ENCODE measurements at places on chromosomes 4 and X. TPM values are rescaled to one million over a fixed set of nuclear protein-coding genes. Genes with fewer than 3 reads are reported as not detected.
A peak's percentile ranks its signal among the peaks of the same experiment; 100 is the strongest.

- no peak for DNase-seq
Measured at GRCh38 chrX:11641349-11642065, 24.2 kb downstream of the ARHGAP6 start.

DNA sequence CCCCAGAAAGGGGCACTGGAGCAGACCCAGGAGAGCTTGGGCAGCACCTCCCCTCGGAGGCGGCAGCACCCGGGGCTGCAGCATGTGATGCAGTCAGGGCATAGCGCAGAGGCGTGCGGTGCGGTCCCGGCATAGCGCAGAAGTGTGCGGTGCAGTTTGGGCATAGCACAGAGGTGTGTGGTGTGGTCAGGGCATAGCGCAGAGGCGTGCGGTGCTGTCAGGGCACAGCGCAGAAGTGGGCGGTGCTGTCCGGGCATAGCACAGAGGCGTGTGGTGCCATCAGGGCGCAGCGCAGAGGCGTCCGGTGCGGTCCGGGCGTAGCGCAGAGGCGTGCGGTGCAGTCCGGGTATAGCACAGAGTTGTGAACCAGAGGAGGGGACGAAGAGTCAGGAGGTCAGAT, 42.8 kb downstream of the ADRA2C start:
- DNase-seq: no peak

GRCh38 chr4:170721812-170722373, 632.1 kb upstream of the AADAT start:
- DNase-seq: no peak

DNA sequence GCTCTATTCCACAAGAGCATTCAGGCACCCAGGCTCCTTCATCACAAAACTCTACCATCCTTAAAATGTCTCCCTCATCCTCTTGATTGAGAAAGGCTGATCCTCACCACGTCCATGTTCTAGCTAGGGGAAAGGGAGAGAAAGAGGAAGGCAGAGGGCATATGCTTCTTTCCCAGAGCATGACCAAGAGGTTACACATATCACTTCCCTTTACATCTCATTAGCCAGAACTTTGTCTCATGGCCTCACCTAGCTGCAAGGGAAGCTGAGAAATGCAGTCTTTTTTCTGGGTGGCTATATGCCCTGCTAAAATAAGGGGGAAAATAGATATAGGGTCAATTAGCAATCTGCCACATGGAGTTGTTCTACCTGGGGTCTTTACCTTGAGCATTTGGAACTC, 42.7 kb downstream of the LONRF3 start:
- DNase-seq: no peak

GRCh38 chr4:162865102-162865501, 301.6 kb downstream of the NAF1 start:
- DNase-seq: peak; percentile 28

DNA sequence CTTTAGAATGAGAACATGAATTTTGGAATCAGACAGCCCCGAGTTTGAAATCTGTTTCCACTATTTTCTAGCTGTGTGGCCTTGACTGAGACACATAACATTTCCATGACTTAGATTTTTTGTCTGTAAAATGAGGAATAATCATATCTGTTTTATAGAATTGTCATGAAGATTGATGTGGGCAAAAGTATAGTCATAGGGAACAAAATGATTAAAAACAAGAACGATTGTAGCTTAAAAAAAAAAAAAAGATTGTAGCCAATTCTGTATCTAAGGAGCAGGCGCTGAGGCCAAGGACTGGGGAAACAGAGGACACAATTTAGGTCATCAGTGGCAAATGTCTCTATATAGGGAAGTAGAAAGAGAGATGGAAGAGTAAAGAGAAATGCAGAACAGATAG, 201.6 kb upstream of the C1QTNF7 start:
- no peak for DNase-seq

GRCh38 chr4:578451-579443, 2.7 kb upstream of the TMEM271 start:
- no peak for DNase-seq

GRCh38 chr4:139951021-139951420, 203.0 kb downstream of the MAML3 start:
- DNase-seq: no peak

GRCh38 chrX:74383611-74384010, 37.7 kb upstream of the SLC16A2 start:
- peak; percentile 32 for DNase-seq

- no peak for DNase-seq
Measured at GRCh38 chr4:149465955-149466354, 349.7 kb downstream of the IQCM start.

DNA sequence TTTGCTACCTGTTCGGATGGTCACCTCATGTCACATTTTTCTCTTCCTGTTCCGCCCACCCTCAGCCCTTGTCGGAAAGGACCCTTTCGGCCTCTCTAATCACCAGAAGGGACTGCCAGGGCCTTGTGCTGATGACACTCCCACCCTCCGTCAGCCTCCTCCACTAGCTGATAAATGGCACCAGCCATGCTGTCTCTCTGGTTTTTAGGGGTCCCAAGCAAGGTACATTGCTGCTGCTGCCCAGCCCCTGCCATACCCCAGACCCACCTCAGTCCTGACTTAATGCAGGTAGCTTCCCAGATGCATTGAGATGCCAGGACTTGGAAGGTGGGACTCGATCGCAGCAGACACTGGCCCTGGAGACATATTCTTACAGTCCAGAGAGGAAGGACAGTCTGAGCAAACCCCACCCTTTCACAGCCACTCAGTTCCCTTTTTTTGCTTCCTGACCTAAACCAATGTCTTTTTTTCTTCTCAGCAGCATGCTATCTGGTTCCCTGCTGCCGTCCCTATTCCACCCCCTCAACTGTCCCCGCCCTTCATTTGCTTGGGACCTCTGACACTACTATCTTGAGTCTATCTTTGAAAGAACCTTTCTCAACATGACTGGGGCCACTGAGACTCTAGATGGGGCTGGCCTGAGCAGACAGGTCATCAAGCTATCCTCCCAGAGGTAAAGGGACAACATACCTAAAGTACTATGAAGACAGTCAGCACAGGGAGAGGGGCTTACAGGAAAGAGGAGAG, at the start of gene BTK:
Gene BTK, minus strand, starts transcription at position 397 of the 747 bp plus-strand sequence. CDS start 10,907 bp downstream, outside the sequence.
- DNase-seq: no peak

- no peak for DNase-seq
Measured at GRCh38 chr4:86661418-86661817, 67.3 kb downstream of the PTPN13 start.

DNA sequence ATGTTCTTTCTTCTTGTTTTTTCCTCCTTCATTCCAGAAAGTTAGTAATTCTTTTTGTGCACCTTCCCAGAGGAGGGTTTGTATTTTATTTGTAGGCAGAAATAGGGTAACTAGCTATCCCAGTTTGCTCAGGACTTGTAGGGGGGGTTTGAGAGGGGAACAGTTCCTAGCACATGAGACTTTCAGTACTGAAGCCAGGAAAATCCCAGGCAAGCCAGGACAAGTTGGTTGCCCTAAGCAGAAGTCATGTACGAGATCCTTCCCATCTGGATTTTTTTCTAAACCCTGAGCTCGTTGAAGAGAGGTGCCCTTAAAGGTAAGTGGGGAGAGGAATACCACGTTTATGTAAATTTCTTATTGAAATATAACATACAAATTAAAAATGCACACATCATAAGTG, 15.6 kb upstream of the TAB3 start:
- no peak for DNase-seq

GRCh38 chrX:86829786-86830185, 681.5 kb downstream of the DACH2 start:
- DNase-seq: no peak

DNA sequence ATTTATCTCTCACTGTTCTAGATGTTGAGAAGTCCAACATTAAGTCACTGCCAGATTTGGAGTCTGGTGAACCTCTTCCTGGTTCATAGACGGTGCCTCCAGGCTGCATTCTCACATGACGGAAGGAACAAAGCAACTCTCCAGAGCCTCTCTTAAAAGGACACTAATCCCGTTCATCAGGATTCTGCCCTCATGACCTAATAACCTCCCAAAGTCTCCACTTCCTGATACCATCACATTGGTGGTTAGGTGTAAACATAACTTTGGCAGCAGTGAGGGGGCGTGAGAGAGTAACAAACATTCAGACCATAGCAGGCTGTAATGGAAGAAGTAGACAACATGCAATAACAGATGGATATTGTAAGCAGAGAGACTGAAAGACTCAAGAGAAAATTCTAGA, 388.6 kb downstream of the PDHA2 start:
- no peak for DNase-seq

DNA sequence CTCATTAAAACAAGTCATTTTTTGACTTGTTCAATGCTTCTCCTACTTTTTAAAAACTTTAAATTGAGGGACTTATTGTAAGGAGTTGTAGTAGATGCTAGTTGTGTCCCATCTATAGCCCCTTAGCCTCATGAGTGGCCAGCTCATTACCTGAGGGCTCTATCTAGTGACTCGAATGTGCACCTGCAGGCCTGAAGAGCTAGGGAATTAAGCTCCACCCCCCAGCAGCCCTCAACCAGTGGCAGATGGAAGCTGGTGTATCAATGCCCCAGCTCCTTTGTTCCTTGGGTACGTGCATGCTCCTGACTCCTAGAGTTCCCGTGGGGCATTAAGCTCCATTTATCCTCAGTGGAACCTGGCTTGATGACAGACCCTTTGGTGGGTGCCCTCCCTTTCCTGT, 146.7 kb upstream of the FAM9B start:
- peak; percentile 41 for DNase-seq

GRCh38 chr4:161936625-161937550, 226.9 kb downstream of the FSTL5 start:
- DNase-seq: no peak

GRCh38 chr4:133588306-133588705, 439.2 kb downstream of the PCDH10 start:
- no peak for DNase-seq

DNA sequence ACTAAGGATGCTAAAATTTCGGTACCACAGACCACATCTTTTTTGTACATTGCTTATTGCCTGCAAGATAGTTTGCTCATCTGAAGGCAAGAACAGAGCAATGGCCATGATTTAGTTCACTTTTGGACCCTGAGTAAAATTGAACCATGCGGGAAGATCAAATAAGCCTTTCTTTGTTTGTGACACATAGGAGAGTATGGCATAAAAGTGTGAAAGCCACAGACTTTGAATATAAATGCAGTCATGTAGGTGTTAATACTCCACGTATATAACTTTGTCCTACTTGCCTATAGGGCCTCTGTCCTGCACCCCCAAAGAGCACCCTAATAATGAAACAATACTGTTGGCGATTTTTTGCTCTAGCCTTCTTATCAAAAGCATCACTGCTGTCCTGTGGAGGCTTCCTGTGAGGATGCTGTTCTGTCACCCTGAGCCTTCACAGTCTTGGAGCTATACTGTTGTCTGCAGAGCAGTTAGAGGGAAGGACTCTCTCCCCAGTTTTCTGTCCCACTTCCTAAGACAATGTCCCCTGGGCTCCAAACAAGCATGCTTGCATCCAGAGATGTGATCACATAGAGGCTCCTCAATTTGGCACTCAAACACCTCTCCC, 10.2 kb upstream of the CXCL13 start:
- no peak for DNase-seq

- no peak for DNase-seq
Measured at GRCh38 chrX:112611776-112612175, 68.0 kb downstream of the LHFPL1 start.

GRCh38 chr4:83558680-83559079, 22.8 kb downstream of the GPAT3 start:
- DNase-seq: no peak

DNA sequence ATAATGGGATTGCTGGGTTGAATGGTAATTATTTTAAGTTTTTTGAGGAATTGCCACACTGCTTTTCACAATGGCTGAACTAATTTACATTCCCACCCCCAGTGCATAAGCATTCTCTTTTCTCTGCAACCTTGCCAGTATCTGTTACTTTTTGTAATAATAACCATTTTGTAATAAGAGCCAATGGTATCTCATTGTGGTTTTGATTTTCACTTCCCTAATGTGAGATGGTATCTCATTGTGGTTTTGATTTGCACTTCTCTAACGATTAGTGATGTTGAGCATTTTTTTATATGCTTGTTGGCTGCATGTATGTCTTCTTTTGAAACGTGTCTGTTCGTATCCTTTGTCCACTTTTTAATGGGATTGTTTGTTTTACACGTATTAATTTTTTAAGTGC, 213.1 kb upstream of the HDX start:
- DNase-seq: no peak

DNA sequence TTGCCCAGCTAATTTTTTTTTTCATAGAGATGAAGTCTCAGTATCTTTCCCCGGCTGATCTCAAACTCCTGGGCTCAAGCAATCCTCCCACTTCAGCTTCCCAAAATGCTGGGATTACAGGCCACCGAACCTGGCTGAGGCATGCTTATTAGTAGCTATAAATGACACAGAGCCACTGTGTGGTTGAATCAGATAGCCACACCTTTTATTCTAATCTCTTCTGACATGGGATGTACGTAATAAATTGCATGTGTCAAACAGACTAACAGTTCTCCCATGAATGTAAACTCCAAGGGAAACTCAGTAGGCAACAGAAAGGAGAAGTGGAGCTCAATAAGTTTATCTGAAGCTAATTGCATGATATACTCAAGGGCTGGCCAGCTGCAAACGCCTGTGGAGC, 139.8 kb upstream of the VCX3A start:
- no peak for DNase-seq

GRCh38 chr4:8114456-8115202, 44.0 kb downstream of the ABLIM2 start:
- DNase-seq: no peak

DNA sequence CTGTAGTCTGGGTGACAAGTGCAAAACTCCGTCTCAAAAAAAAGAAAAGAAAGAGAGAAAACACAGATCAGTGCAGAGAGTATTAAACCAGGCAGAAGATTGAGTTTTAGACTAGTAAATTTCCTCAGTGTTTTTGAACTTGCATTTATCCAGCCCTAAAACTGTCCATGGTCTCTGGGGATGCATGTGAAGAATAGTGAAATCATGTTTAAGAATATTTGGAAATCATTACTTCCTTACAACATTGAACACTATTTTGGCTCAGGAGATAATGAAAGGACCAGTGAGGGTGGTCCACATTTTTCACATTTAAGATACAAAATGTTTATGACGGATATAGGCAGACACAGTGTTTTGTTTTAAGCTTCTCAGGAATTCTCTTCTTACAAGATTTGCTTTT, 195.8 kb upstream of the RASGEF1B start:
- DNase-seq: no peak

The SUPT20HL2 gene
- not detected for total RNA-seq

The CXCL1 gene
- 1.4 TPM for total RNA-seq

The TMSB15C gene
- total RNA-seq: 2.2 TPM

The TMSB15B gene
- 11.4 TPM for total RNA-seq

The NDNF gene
- 2.4 TPM for total RNA-seq

The PRR32 gene
- not detected for total RNA-seq

The TMEM154 gene
- total RNA-seq: 1.9 TPM

The PLAC8 gene
- 1.4 TPM for total RNA-seq

The ITIH6 gene
- total RNA-seq: 0.04 TPM

The SLC38A5 gene
- total RNA-seq: 34.6 TPM
